ENCODE measurements at places on chromosomes 11 and 22. TPM values are rescaled to one million over a fixed set of nuclear protein-coding genes. Genes with fewer than 3 reads are reported as not detected.

DNA sequence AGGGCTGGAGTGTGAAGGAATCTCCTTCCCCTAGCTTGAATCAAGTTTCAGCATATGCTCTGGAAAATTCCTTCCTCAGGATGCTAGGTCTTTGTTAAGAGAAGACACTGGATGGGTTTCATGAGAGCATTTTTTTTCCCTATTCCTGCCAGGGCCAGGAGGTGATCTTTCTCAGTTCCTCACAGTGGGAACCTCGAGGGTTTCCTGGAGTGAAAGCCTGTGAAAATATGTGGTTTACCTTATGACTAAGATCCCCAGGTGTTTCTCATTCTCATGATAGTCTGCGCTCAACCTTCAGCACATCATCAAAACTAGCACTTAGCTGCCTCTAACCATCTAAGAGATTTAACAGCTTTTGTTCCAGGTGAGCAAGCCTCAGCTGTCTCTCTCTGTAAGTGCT lies 985.3 kb upstream of the FAT3 start:
- H3K4me1 ChIP-seq, result no peaks in the 10 kb centered on the region
- H3K27ac ChIP-seq, result no peak overlapping the region
- no peak overlapping the region for H3K4me3 ChIP-seq
- no peaks in the 10 kb centered on the region for H3K27me3 ChIP-seq
- H3K36me3 ChIP-seq, result no peaks in the 10 kb centered on the region

DNA sequence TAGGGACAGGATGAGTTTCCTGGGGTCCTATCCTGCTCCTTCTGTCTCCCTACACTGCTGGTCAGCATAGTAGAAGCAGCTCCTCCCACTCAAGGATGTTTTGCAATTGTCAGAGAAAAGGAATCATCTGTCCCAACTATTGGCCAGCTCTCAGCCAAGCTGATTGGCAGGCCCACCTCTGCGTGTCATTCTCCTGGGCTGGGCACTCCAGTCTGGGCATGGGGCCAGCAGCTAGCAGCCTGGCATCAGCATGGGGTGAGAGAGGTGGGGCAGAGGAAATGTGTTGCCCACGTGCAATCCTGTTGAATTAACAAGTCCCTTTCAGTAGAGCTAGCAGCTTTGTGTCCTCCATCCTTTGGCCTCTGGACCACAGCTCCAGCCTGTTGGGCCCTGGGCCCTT lies 14.1 kb downstream of the ANKK1 start:
- DNase-seq, result no peak
- no peaks in the 10 kb centered on the region for H3K4me1 ChIP-seq
- no peak overlapping the region for H3K4me3 ChIP-seq
- H3K27me3 ChIP-seq, result no peaks in the 10 kb centered on the region

- peaks cover 13% of the 10 kb centered on the region for H3K4me1 ChIP-seq
- H3K4me3 ChIP-seq, result no peak overlapping the region
- H3K36me3 ChIP-seq, result no peaks in the 10 kb centered on the region
- no peaks in the 10 kb centered on the region for H3K27me3 ChIP-seq
- DNase-seq, result no peak
Observed at GRCh38 chr11:109378034-109378433, 44.0 kb upstream of the C11orf87 start.

GRCh38 chr11:19524171-19524671 lies 188.4 kb upstream of the NAV2 start:
- H3K27ac ChIP-seq, result no peak overlapping the region
- DNase-seq, result peak; percentile 24
- H3K4me1 ChIP-seq, result no peaks in the 10 kb centered on the region
- no peaks in the 10 kb centered on the region for H3K36me3 ChIP-seq
- no peaks in the 10 kb centered on the region for H3K27me3 ChIP-seq

DNA sequence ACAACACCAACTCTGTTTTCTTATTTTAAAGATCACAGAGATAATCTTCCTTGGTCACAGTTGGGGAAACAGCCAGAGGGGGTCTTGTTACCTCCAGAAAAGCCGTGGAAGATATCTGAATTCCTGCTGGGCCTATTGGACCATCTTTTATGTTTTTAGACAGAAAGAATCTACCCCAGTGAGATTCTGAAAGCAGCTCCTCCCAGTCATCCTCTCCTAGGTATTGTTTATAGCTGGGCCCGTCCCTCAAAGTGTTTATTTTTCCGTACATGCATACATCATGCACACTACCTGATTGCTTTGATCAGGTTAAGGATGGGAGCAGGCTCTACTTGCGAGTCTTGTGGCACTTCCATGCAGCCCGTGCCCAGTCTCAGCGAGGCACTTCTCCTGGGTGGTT lies 742.4 kb downstream of the NTM start:
- no peak overlapping the region for H3K27ac ChIP-seq
- no peaks in the 10 kb centered on the region for H3K36me3 ChIP-seq
- peaks cover 3% of the 10 kb centered on the region for H3K27me3 ChIP-seq
- no peak overlapping the region for H3K4me3 ChIP-seq
- H3K4me1 ChIP-seq, result no peaks in the 10 kb centered on the region

Gene OR5B21
- polyA plus RNA-seq, result not detected

- no peaks in the 10 kb centered on the region for H3K36me3 ChIP-seq
- H3K27me3 ChIP-seq, result no peaks in the 10 kb centered on the region
- H3K4me3 ChIP-seq, result no peak overlapping the region
- no peak overlapping the region for H3K27ac ChIP-seq
- DNase-seq, result no peak
Observed at GRCh38 chr22:49418943-49419342, 408.7 kb downstream of the BRD1 start.

DNA sequence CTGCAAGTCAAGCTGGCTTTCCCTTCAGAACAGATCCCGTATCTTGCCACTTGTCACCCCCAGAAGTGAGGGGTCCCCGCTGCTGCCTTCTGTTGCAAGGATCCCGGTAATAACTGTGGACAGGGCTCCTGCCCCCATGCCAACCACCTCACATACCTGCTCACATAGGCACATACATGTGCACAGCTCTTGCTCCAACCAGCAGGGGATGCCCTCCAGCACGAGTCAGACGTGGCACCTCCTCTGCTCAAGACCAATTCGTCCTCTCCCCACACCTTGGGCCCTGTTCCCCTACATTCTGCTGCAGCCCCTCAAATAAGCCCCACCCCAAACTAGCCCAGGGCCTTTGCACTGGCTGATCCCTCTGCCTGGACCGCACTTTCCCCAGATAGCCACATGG lies 163.3 kb downstream of the CRYBB2 start:
- H3K27ac ChIP-seq, result no peak overlapping the region
- no peak overlapping the region for H3K4me3 ChIP-seq
- no peaks in the 10 kb centered on the region for H3K36me3 ChIP-seq
- H3K4me1 ChIP-seq, result peaks cover 3% of the 10 kb centered on the region

DNA sequence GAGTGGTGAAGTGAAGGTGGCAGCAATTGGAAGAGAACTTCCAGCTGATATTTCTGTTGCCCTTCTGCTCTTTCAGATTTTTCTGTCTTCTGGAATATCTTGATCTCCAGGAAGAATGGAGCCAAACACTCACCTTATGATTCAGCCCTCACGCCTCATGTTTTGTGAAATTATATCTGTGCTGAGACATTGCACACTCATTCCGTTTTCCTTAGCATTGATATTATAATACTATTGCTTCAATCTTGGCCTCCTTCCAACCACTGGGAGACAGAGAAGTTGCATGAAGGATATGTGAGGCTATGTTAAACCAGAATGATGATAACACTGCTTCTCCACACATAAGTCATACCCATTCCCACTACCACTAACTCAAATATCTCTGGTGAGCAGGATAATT lies 177.9 kb downstream of the ETS1 start:
- no peaks in the 10 kb centered on the region for H3K36me3 ChIP-seq
- DNase-seq, result no peak
- no peaks in the 10 kb centered on the region for H3K27me3 ChIP-seq
- no peak overlapping the region for H3K4me3 ChIP-seq
- H3K4me1 ChIP-seq, result peaks cover 12% of the 10 kb centered on the region
